CD8-positive, alpha-beta memory T cell (primary cell): ENCODE measurements at places on chromosomes 4 and X. TPM values are rescaled to one million over a fixed set of nuclear protein-coding genes. Genes with fewer than 3 reads are reported as not detected.

The NUP62CL gene
- total RNA-seq, result 1.8 TPM

The NAP1L3 gene
- total RNA-seq, result 2.1 TPM

The CLNK gene
- 0.31 TPM for total RNA-seq

The PROM1 gene
- total RNA-seq, result 0.72 TPM

The SLC26A1 gene
- total RNA-seq, result not detected

The DIAPH2 gene
- total RNA-seq, result 5.6 TPM

The CT45A1 gene
- not detected for total RNA-seq

The VEGFD gene
- not detected for total RNA-seq

The PYURF gene
- 68.4 TPM for total RNA-seq

The IDH3G gene
- 61.6 TPM for total RNA-seq

The PCDH11X gene
- total RNA-seq, result not detected

The PF4V1 gene
- total RNA-seq, result not detected

The TDO2 gene
- not detected for total RNA-seq

The TNIP3 gene
- 13.7 TPM for total RNA-seq

The ASB12 gene
- total RNA-seq, result not detected

The TMSB15C gene
- 3.3 TPM for total RNA-seq

The DMD gene
- 0.40 TPM for total RNA-seq

The ADAM29 gene
- total RNA-seq, result not detected

The TMEM271 gene
- total RNA-seq, result not detected

The NOX1 gene
- not detected for total RNA-seq

The ADD1 gene
- total RNA-seq, result 185 TPM

The TAF7L gene
- total RNA-seq, result not detected

The RIBC1 gene
- 1.2 TPM for total RNA-seq

The RTL5 gene
- total RNA-seq, result 1.00 TPM

The ZXDB gene
- 6.6 TPM for total RNA-seq

The CT45A5 gene
- total RNA-seq, result not detected

The TRAM1L1 gene
- not detected for total RNA-seq

The GRID2 gene
- total RNA-seq, result not detected

The PPARGC1A gene
- not detected for total RNA-seq

The TLL1 gene
- total RNA-seq, result not detected

The MAGEC2 gene
- not detected for total RNA-seq

The REPS2 gene
- total RNA-seq, result 0.49 TPM
